Left ventricle myocardium inferior (tissue), 1 donor: ENCODE measurements at places on chromosomes 6 and 20.

GRCh38 chr6:8336406-8337057, 98.8 kb downstream of the SLC35B3 start:
- DNase-seq = no peak

GRCh38 chr6:138692058-138692977, 81.3 kb upstream of the CCDC28A start:
- DNase-seq = peak; percentile 80

DNA sequence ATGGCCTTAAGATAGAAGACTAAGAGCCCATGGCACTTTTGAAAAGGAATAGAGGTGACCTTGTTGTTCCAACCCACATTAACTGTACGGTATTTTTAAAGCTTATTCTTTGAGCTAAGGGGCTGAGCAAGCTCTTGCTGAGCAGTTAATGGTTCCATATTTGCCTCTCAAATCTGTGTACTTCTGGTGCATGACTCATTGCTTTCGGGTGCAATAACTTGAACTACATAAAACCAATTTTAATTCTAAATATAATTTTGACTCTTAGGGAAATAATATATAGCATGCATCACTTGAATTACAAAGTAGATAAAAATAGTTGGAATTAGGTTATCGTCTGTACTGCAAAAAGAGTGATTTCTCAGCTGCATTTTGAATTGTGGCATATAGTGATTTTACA, 348.1 kb upstream of the CITED2 start:
- DNase-seq = no peak

GRCh38 chr6:37788259-37788658, 31.3 kb upstream of the ZFAND3 start:
- no peak for DNase-seq

DNA sequence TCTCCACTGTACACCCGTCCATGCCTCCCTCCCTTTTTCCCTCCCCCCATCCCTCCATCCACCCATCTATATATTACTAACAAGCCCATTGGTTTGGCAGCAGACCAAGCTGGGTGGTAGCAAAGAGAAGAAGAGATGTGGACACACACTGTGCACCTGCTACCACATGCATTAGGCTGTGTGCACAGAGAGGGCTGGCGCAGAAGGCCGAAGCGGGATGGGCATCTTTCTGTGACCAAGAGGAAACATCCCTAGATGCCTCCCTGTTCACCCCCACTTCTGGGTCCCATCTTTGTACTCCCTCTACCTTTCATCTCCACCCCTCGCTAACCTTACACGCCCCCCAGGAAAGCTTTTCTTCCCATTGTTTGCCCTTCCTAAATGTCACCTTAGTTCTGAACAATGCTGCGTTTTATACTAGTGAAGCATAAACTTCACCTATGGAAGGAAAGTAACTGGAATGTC, 64.9 kb upstream of the AFDN start:
- DNase-seq = no peak

DNA sequence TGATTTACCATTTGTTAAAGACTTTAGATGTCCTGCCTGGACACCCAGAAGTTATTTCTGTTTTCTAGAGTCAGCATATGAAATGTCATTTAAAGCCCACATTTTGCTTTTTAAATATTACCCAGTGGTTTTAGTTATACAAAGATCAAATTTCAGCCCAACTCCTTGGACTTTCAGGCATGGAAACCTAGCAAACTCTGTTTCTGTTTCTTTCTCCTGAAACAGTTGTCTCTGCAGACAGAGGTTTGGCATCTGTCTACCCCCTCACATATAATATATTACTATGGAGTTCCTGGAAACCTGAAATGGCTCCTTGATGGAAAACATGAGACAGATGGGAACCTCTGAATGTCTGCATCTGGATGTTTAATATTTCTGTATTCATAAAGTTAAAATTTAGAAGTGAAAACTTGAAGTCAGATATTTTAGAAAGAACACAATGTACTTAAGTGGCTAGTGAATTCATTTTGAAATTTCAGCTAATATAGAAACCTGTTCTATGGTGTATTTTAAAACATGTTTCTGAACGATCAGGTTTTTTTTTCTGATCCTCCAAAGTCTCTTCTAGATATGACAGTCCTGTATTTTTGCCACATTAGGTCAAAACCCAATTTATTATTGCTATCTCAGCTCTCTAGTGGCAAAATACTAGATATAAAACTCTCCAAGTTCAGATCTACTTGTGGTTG, 743.3 kb downstream of the CD109 start:
- no peak for DNase-seq

DNA sequence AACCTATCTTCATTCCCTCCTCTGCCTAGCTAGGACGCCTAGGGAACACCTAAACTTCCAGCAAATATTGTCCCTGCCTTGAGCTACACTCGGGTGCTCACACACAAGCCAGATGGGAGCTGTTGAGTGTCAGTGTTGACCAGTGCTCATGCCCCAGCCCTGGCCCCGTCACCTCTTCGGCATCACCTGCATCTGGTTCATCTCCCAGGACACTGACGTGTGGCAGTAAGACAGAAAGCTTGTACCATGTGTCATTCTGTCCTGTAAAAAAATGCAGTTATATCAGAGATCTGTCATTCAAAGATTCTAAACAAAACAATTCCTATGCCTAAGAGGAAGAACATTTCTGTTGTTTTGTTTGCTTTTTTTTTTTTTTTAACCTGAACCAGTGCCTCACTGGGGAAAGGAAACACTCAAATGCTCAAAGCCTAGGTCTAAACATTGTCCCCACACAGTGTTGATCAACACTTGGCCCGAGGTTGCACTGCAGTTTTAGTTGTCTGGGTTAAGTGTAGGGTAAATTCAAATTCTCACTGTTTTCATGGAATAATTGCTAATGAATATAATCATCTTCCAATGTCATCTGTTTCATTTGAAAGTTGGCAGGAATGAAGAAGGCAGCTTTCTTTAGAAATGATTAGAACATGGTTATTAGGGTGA, 102.7 kb upstream of the SASH1 start:
- no peak for DNase-seq
